ENCODE measurements at places on chromosomes 2 and 18. TPM values are rescaled to one million over a fixed set of nuclear protein-coding genes. Genes with fewer than 3 reads are reported as not detected.
A peak's percentile ranks its signal among the peaks of the same experiment; 100 is the strongest.

DNA sequence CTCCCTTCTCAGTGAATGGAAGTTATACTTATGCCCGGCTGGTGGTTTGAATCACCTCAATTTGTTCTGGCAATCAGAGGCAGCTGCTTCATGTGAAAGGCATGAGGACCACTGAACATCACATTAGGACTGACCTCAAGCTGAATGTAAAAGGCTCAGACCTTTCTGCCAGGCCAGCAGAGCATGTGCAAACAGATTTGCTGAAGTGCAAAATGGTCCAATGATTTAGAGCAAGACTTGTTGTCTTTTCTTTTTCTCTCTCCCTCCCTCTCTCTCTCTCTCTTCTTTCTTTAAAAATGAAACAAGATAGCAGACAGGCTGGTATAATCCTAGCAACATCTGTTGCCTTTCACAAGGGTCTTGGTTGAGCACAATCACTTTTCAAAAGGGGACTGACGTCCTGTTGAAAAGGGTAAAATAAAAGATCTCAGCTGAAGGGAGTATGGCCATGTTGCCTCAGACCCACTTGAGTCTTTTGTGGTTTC is 13.3 kb upstream of the CDH7 start:
- ATAC-seq = no peak

DNA sequence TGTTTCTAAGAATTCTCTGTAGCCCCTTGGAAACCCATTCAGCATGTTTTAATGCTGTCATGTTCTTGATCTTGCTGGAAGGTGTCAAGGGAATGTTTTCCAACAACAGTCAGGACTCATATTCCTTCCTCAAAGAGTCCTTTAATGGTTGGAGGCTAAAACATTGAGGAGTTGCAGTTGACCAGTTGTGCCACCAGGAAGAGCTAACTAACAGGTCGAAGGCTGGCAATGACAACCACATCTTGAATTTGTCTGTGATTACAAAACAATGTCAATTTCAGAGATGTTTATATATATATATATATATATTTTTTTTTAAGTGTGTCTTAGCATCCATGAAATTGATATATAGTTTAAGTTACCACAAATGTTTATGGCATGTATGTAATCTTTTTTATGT is 151.5 kb downstream of the INO80D start:
- no peak for ATAC-seq

DNAJC5G gene
- not detected for total RNA-seq

DNA sequence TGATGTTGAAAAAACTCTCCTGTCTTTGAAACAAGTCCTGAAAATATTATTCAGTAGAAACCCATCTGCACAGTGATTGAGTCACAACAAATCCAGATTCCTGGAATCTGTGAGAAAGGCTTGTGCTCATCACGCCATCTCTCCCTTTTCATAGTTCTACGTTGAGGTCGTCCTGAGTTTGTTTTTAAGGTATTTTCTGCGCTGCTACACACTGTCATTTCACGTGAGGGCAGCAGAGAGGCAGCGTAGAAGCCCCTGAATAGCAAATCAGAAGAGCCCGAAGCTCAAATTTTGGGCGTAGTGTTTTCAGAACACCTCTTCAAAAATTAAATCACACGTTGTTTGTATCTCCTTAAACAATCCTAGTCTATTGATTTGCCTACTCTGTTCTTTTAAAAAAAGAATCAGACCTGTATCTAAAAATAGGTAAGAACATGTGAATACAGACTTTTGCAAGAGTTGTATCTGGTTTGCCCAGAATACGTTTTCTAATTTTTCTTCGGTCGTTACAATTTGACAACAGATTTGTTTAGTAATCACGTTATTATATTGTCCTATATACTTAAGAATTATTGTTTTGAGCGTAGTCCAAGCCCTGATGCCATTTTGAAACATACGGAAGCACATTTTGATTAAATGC is 61.6 kb upstream of the SLC38A11 start:
- ATAC-seq = peak; percentile 32

All from activated T-helper 17 cell treated with anti-CD3 and anti-CD28 coated beads, Interleukin-2, amount 50 U/mL, for 72 hours (primary cell).